ENCODE measurements at places on chromosomes 16 and 17.

- DNase-seq = no peak
These were observed 39.3 kb downstream of the CHD9 start for GRCh38 chr16:53094013-53094630.

DNA sequence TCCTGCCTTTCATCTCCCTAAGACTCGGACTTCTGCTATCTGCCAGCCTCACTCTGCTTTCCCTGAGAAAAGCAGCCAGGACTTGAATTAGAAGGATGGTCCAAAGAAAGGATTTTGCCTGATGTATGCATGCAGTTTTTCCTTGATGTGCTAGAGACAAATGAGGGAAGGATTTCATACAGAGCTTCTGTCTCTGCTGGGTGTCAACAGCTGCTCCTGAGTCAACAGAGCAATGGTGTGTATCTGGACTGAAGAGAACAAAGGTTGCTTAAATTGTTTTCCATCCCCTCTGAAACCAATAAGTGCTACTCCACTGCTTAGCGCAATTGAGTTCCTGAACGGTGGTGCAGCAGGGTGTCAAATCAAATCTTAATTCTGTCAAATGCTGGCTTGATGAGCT is 680.6 kb upstream of the C16orf82 start:
- no peak for DNase-seq

- DNase-seq = peak; percentile 84
These were observed 756 bp downstream of the TAX1BP3 start for GRCh38 chr17:3667366-3668278.

- no peak for DNase-seq
These were observed 11.3 kb downstream of the CA5A start for GRCh38 chr16:87924811-87925670.

DNA sequence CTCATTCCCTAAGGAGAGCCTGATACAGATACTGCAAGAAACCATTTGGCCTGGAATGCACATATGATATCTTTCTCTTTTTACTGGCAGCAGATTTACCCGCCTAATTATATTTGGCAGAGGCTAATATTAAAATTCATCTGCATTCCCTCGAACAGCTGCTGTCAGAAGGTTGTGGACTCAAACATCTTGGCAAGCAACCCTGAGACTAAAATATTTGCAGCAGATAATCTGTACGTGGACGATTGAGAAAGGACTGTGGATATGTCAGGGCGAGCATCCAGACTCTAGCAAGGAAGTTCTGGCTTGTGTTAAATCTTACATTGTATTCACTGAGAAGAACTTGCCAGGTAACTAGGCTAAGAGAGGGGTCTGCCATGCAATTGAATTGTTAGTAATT is 65.2 kb downstream of the SNX20 start:
- no peak for DNase-seq

- no peak for DNase-seq
These were observed 14.9 kb upstream of the TBX21 start for GRCh38 chr17:47717979-47718621.

DNA sequence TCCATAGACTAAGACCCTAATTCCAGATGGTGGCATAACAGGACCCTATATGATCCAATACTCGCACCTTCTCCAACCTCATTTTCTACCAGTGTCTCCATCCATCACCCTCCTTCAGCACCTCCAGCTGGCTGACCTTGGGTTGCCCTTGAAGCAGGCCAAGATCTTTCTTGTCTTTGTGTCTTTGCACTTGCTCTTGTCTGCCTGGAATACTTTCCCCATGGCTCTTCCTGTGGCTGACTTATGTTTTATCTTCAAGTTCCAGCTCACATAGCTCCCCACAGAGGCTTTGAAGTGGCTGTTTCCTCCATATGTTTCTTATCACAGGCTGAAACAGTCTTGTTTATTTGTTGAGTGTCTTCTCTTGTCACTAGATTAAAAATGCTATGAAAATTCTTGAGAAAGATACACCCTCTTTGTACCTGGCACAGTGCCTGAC is 29.6 kb upstream of the MMD start:
- DNase-seq = no peak

DNA sequence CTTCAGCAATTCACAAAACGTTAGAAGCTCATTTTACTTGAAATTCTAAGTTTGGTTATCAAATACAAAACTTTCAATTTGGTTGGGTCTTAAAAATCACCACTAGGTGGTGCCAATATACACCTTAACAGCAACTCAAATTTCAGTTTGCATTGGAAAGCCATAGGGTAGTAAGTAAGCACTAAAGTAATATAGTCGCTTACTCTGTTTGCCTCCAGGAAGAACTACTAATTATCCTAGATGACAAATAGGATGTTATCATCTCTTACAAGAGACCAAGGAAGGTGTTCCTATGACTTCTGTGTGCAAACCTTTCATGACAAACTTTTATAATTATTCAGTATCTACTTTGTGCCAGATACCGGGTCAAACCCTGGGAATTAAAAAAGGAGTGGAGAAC is 93.3 kb downstream of the MYO1D start:
- DNase-seq = no peak

GRCh38 chr16:57042157-57043111 is 49.9 kb upstream of the CPNE2 start:
- DNase-seq = no peak
